ENCODE measurements at places on chromosomes 16 and 17.
A peak's percentile ranks its signal among the peaks of the same experiment; 100 is the strongest.

GRCh38 chr17:30299000-30299399 is 7.3 kb upstream of the BLMH start:
- H3K27ac ChIP-seq, result no peak overlapping the region
- H3K36me3 ChIP-seq, result no peaks in the 10 kb centered on the region
- no peak for DNase-seq
- no peaks in the 10 kb centered on the region for H3K27me3 ChIP-seq
- no peaks in the 10 kb centered on the region for H3K4me1 ChIP-seq

DNA sequence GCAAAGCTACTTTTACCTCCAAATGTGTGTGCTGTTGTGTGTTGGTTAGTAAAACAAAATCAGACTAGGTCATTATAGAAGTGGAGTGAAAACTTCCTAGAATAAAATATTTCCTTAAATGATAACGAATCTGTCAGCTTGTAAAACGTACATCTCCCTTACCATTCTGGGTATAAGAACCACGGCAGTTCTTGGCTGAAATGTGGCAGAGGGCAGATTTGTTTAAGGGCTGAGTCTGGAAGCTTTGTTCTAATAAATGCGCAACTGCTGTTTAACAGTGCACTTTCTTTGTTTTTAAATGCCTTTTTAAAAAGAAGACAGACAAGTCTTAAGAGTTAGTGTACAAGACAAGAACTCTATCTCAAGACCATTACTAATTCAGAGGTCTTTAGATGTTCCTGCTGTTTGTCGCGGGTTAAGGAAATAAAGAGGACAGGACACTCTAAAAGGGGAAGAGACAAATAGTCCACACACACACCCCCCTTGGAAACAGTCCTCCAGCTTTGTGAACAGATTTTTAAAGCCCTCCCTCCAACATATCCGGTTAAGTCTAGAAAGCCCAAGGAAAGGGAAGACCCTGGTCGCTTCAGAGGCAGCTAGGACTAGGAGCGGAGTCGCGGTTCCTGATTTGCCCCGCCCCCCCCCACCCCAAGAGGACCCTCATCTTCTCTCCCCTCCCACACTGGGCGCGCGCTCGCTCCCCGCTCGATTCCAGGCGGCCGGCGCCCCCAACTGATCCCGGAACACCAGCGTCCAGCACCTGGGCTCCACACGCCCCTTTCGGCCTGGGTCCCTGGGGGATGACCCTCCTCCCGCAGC is 658 bp downstream of the SYNRG start:
- peaks cover 47% of the 10 kb centered on the region for H3K36me3 ChIP-seq
- no peaks in the 10 kb centered on the region for H3K4me1 ChIP-seq
- DNase-seq, result peak; percentile 77
- peak overlapping the region; percentile 67 for H3K4me3 ChIP-seq
- peak overlapping the region; percentile 93 for H3K27ac ChIP-seq

GRCh38 chr17:57927048-57927723 is 28.0 kb downstream of the CUEDC1 start:
- peak overlapping the region; percentile 74 for H3K27ac ChIP-seq
- peak; percentile 69 for DNase-seq
- H3K4me1 ChIP-seq, result peaks cover 44% of the 10 kb centered on the region
- H3K27me3 ChIP-seq, result no peaks in the 10 kb centered on the region
- H3K36me3 ChIP-seq, result no peaks in the 10 kb centered on the region

- no peaks in the 10 kb centered on the region for H3K36me3 ChIP-seq
- no peak overlapping the region for H3K27ac ChIP-seq
- H3K4me3 ChIP-seq, result no peak overlapping the region
- DNase-seq, result no peak
- no peaks in the 10 kb centered on the region for H3K27me3 ChIP-seq
These were observed 40.6 kb downstream of the SNX11 start for GRCh38 chr17:48148029-48148770.

DNA sequence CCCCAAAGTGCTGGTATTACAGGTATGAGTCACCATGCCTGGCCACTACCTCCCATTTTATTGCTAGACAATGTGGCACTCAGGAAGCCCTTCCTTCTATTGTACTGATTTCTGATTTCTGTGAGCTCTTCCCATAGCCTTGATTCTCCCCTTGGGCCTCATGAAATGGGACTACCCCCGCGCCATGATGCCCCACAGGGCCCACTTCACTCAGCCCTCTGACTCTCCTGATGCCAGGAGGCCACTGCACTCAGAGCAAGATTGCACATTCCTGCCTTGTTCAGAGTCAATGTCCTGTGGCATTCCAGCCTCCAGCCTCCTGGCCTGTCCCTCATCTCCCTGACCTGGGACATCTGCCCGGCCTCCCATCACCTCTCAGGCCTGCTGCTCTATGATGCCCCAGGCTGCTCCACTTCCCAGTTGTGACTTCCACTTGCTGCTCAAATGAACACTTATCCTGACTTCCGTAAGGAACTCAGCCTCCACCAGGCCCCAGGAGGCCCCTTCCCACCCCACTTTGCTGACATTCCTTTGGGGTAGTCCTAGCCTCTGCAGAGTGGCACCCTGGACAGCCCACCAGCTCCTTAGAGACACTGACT is 66.6 kb upstream of the KSR1 start:
- H3K4me3 ChIP-seq, result no peak overlapping the region
- no peak for DNase-seq
- H3K36me3 ChIP-seq, result no peaks in the 10 kb centered on the region
- no peaks in the 10 kb centered on the region for H3K27me3 ChIP-seq
- H3K4me1 ChIP-seq, result peaks cover 2% of the 10 kb centered on the region

DNA sequence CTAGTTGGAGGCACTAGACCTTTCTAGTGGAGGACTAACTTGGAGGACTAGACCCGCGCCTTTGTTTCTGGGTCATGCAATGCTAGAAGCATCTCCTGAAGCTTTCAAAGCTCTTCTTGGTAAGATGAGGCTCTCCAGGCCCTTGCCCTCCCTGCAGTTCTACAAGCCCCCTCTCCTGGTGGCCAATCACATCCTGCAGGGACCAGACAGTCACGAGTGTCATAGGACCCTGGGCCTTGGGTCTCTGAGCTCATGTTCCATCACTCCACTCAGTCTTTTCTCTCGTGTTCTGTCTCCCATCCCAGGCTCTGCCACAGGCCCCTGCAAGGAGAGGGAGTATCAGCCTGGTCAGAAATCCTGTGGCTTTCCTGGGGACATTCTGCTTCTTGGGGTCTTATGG is 119.6 kb downstream of the CYLD start:
- no peak for DNase-seq
- H3K36me3 ChIP-seq, result no peaks in the 10 kb centered on the region
- no peak overlapping the region for H3K27ac ChIP-seq
- no peak overlapping the region for H3K4me3 ChIP-seq
- no peaks in the 10 kb centered on the region for H3K27me3 ChIP-seq

DNA sequence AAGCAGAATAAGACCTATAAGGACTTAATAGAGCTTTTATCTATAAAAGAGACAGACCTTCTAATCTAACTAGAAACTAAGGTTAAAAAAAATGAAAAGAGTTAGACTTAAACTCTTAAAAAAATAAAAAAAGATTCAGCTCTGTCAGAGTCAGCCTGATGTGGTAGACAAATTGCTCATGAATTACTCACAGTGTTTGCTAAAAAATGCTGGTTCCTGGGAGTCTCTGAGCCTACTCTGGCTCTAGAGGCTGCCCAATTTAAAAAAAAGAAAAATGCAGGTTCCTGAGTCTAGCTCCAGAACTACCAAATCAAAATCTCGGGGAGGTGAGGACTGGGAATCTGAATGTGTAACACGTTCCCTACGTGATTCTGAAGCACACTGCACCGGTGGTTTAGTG is 18.1 kb downstream of the SOST start:
- no peaks in the 10 kb centered on the region for H3K27me3 ChIP-seq
- H3K36me3 ChIP-seq, result no peaks in the 10 kb centered on the region
- DNase-seq, result no peak
- H3K4me3 ChIP-seq, result no peak overlapping the region
- no peak overlapping the region for H3K27ac ChIP-seq

DNA sequence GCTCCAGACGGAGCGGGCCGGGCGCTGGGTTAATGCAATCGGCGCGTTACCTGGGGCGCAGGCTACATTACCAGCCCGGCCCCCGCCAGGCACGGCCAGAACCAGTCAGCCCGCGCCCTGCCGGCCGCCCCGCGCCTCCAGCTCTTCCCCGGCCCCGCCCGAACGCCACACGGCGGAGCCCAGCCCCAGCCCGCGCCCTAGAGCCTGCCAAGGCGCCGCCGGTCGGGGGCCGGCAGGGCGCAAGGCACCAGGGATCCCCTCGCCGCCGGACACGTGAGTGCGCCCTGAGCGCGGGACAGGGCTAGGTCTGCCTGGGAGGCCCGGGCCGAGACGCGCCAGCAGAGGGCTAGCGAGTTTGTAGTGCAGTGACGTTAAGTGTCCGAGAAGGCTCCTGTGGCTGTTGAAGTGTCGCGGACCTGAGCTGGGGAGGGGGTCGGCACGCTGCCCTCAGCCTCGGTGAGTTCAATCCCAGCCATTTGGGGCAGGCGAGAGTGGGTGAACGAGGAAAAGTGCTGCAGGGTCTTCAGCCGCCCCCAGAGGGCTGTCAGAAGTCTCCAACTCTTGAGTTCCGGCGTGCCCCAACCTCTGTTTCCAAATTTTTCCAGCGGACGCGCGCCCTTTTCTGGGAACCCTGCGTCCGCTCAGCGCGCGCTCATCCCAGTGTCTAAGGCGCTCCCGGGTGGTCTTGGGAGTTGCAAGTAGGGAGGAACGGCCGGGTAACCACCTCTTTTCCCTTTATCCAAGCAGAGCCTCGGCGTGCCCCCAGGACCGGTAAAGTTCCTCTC is at the start of gene SLC6A2:
Gene SLC6A2 (plus strand): TSS at position 92 of the 785 bp plus-strand sequence. CDS start 707 bp downstream, outside the sequence.
- no peaks in the 10 kb centered on the region for H3K36me3 ChIP-seq
- no peak within 1 kb of the TSS for H3K27ac ChIP-seq
- H3K27me3 ChIP-seq, result peaks cover 58% of the 10 kb centered on the region
- H3K4me1 ChIP-seq, result peaks cover 2% of the 10 kb centered on the region

DNA sequence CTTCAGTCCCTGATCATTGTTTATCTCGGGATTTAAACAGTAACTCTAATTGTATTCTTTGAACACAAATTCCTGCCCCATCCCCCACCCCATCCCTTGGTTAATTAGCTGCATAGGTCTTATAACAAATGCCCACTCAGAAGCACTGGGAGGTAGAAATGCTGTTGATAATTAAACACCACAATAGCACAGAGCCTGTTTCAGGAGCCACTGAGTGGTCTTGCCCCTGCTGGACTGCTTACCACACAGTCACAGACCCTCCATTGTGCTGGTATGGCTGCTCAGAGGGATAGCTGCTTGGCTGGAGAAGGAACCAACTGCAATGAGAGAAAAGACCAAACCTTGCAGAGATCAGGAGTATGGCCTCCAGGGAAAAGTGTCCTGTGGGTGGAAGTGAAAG is 214.1 kb downstream of the ANKFN1 start:
- H3K4me3 ChIP-seq, result no peak overlapping the region
- peak overlapping the region; percentile 74 for H3K27ac ChIP-seq
- no peaks in the 10 kb centered on the region for H3K27me3 ChIP-seq

DNA sequence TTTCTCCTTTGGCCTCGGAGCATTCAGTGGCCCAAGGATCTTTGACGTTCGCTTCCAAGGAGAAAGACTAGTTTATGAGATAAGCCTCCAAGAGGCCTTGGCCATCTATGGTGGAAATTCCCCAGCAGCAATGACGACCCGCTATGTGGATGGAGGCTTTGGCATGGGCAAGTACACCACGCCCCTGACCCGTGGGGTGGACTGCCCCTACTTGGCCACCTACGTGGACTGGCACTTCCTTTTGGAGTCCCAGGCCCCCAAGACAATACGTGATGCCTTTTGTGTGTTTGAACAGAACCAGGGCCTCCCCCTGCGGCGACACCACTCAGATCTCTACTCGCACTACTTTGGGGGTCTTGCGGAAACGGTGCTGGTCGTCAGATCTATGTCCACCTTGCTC is 1.4 kb downstream of the AOC3 start:
- no peak overlapping the region for H3K4me3 ChIP-seq
- H3K36me3 ChIP-seq, result no peaks in the 10 kb centered on the region

DNA sequence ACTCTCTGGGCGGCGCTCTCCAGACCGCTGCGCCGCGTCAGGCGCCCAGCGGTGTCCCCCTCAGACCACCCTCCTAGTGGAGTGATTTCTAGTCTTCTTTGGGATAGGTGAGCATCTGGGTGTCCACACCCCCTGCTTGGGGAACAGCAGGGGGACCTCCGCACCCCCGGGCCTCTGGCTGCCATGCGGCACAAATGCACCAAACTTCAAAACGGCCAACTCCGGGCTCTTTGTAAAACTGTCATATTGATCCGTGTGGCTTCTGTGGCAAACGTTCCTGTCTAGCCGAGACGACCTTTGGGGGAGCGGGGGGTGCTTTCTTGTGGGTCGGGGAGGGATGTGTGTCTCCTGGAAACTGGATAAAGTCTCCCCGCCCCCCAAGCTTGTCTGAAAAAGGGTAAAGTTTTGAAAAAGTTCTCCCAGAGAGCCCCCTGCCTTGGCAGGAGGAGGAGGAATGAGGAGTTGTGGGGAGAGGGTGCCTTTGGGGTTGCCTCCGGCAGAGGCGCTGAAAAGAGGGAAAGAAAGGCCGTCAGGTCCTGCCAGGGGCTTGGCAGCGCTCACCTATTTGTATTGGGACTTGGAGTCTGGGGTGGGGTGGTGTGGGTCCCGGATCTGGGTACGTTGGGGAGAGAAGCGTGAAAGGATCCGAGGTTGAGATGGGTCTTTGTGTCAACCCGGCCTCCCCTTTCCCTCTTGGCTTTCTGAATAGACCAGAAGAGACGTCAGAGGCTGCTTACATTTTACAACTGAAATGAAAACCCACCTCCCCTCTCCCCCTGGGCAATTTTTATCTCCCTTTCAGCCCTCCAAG is 2.2 kb upstream of the CHD3 start:
- H3K4me3 ChIP-seq, result peak overlapping the region; percentile 90
- H3K36me3 ChIP-seq, result peaks cover 5% of the 10 kb centered on the region
- DNase-seq, result peak; percentile 29

- peaks cover 8% of the 10 kb centered on the region for H3K4me1 ChIP-seq
- no peak for DNase-seq
- H3K36me3 ChIP-seq, result peaks cover 56% of the 10 kb centered on the region
- no peak overlapping the region for H3K4me3 ChIP-seq
These were observed 2.4 kb downstream of the ZNF267 start for GRCh38 chr16:31875928-31876547.

DNA sequence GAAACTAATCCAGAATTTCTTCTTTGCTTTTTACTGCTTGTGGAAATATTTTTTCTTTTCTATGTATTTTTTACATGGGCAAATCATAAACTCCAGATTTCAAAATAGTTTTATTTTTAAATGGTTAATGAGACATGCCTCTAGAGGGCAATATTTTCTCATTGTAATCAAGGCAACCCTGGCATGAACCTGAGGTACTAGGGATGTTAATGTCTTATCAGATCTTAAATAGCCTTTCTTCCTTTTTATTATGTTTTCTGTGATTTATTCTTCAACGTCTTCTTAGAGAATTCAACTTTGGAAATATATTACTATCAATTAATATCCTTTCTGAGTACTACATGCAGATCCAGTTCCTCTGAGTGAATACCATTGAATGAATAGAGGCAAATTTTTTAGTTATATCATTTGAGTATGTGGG is 324.7 kb downstream of the BCAS3 start:
- no peaks in the 10 kb centered on the region for H3K27me3 ChIP-seq
- H3K4me3 ChIP-seq, result no peak overlapping the region
- H3K4me1 ChIP-seq, result no peaks in the 10 kb centered on the region
- no peak overlapping the region for H3K27ac ChIP-seq
- no peak for DNase-seq
- H3K36me3 ChIP-seq, result no peaks in the 10 kb centered on the region

GRCh38 chr17:39150104-39150634 is 1.3 kb downstream of the PLXDC1 start:
- H3K36me3 ChIP-seq, result no peaks in the 10 kb centered on the region
- H3K4me3 ChIP-seq, result peak overlapping the region; percentile 16
- H3K4me1 ChIP-seq, result peaks cover 8% of the 10 kb centered on the region
- H3K27ac ChIP-seq, result no peak overlapping the region
- no peak for DNase-seq

- no peak overlapping the region for H3K4me3 ChIP-seq
- no peak overlapping the region for H3K27ac ChIP-seq
- H3K27me3 ChIP-seq, result no peaks in the 10 kb centered on the region
- H3K36me3 ChIP-seq, result peaks cover 96% of the 10 kb centered on the region
- no peak for DNase-seq
These were observed 9.6 kb downstream of the VPS4A start for GRCh38 chr16:69320740-69321073.
